ENCODE measurements at places on chromosomes 7 and 10. TPM values are rescaled to one million over a fixed set of nuclear protein-coding genes. Genes with fewer than 3 reads are reported as not detected.

Gene PRF1
- total RNA-seq = 63.0 TPM

Gene GPC2
- total RNA-seq = 21.3 TPM

Gene HTRA1
- total RNA-seq = 0.56 TPM

Gene EGFR
- not detected for total RNA-seq

Gene ZPBP
- not detected for total RNA-seq

Gene FBXL13
- total RNA-seq = 2.7 TPM

Gene ANKRD1
- total RNA-seq = not detected

Gene OR2A1
- not detected for total RNA-seq

Gene C7orf57
- total RNA-seq = 0.82 TPM

Gene GPR26
- not detected for total RNA-seq

Gene ANKRD2
- not detected for total RNA-seq

Gene CROT
- total RNA-seq = 8.5 TPM

Gene TCF7L2
- 2.6 TPM for total RNA-seq

Gene LIPK
- not detected for total RNA-seq

Gene GIMAP6
- 55.0 TPM for total RNA-seq

Gene NPC1L1
- total RNA-seq = 0.10 TPM

Gene TMEM196
- not detected for total RNA-seq

Gene PARG
- 30.2 TPM for total RNA-seq

Gene MUC3A
- total RNA-seq = not detected

Gene GATA3
- total RNA-seq = 75.3 TPM

Gene NCF1
- total RNA-seq = 6.4 TPM

Gene ATG9B
- total RNA-seq = 37.0 TPM

Gene SSC4D
- total RNA-seq = 0.28 TPM

Gene AGBL3
- 3.1 TPM for total RNA-seq

Gene SPDYE2
- 0.58 TPM for total RNA-seq

Gene KMT2C
- total RNA-seq = 90.8 TPM

Gene AKR1D1
- not detected for total RNA-seq

Gene ICA1
- 1.1 TPM for total RNA-seq

Gene BTBD16
- not detected for total RNA-seq

Gene ZMIZ2
- total RNA-seq = 155 TPM

Gene COL26A1
- total RNA-seq = not detected

Gene ENKUR
- not detected for total RNA-seq

Gene TMEM168
- total RNA-seq = 22.1 TPM

Gene CYP2C9
- not detected for total RNA-seq

Gene IL2RA
- 25.9 TPM for total RNA-seq

Gene DRGX
- total RNA-seq = not detected

Gene ACSM6
- not detected for total RNA-seq

Gene EN2
- total RNA-seq = not detected

Gene LAMB4
- total RNA-seq = not detected

Gene OPN1SW
- total RNA-seq = not detected
